ENCODE measurements at places on chromosomes 2 and 18.

DNA sequence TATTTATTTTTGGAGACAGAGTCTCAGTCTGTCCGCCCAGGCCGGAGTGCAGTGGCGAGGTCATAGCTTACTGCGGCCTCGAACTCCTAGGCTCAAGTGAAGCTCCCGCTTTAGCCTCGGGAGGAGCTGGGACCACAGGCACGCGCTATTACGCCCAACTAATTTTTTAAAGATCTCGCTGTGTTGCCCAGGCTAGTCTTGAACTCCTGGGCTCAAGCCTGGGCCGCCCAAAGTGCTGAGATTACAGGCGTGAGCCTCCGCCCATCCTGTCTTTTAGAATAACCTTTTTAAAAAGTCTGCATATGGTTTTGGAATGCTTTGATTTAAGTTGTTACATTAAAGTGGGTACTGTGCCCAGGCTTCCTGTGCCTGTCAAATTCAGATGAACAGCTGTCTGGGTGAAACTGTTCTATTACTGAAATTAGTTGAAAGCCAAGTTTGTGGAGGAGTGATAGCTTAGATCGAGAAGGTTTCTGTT lies 944 bp downstream of the RAB3GAP1 start:
- DNase-seq = peak; percentile 18

GRCh38 chr2:240524963-240525718 lies 32.6 kb downstream of the ANKMY1 start:
- DNase-seq = no peak

DNA sequence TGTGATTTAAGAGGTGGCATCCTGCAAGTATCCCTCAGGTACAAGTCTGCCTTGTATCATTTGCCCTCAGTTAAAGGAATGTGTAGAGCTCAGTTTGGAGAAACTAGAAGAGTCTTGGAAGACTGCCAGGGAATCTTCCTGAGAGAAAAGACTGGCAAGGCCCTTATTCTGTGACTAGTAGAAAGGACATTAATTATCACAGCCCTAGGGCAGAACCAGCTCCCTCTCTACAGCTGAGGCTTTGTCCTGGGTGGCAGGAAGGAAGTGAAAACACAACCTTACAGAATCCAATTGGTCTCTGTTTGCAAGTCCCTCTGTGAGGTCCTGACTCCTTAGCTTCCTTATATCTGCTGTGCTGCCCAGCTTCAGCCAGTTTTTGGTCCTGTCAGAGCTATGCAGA lies 385.9 kb upstream of the CYRIA start:
- DNase-seq = no peak

- no peak for DNase-seq
These were observed 64.7 kb upstream of the TLK1 start for GRCh38 chr2:171225302-171225980.

DNA sequence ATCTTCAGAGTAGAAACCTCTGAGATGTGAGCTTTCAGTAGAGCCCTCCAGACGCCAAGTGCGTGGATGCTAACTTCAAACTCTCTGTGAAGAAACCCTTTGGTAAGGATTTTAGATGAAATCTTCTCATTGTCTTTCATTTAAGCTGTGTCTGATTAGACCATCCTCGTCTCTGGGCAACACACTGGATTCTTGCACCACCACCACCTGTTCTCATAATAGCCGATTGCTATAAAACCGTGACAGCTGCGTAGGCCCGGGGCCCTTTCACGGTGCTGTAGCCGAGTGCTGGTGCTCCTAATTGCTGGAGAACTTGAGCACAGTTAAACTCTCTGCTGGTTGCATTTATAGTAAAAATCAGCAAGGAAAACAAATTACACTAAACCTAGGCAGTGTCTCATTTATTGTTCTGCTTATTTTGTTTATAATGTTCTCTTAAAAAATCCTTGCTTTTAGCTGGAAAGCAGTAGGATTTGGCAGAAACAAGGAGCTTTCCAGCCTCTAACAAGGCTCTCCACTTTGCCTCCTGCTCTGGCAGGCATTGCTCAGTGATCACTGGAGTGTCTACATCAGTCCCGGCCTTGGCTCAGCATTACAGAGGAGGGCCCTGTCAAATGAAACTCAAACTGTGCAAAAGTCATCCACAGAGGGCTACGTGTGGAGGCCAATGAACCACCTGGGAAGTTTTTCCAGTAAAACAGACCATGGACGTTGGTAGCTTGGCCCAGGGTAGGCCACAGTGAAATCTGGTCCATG lies 40.9 kb upstream of the MBP start:
- DNase-seq = no peak

DNA sequence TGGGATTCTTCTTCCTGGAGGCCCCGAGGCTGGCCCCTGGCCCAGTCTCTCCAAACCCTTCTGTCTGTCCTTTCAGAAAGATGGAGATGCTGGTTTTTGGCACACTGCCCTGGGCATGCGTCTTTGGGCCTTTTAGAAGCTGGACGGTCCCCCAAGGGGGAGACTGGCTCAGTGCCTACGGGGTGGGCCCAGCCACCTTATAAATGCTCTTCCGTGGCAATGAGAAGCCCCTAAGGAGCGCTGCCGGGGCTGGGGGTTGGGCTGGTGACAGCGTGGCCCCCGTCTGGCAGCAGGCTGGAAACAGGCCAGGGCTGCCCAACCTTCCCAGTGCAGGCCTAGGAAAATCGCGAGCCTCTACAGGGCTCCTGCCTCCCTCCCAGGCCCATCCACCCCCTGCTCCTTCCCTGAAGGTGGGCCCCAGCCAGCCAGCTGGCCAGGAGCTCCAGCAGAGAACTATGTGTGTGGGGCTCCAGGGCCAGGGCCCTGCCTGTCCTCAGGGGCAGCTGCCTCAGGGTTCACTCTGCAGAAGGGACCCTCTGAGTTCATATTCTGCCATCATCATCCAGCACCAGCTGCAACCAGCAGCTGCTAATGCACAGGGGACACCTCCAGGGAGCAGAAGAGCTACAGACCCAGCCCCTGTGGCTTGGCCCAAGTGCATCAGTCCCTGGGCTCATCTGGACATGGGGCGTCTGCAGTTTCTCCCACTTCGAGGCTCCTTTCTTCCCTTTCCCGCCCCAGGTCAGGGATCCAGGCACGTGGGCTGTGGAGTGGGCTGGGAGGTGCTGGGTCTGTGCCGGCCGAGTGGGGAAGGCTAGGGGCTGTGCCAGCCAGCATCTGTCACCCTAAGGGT lies 107.6 kb upstream of the OTOS start:
- DNase-seq = no peak

DNA sequence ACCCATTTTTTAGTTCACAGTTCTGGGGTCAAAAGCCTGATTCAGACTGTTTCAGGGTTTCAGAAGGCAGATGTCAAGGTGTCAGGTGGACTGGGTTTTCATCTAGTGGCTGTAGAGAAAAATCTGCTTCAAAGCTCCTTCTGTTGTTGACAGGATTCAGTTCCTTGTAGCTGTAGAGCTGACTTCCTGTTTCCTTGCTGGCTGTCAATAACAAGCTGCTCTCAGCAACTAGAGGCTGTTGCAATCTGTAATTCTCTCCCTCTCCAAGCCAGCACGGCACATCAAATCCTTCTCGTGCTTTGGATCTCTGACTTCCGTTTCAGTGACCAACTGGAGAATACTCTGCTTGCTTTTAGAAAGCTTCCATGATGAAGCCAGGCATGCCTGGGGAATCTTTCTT lies 179.4 kb downstream of the DOK6 start:
- DNase-seq = no peak

DNA sequence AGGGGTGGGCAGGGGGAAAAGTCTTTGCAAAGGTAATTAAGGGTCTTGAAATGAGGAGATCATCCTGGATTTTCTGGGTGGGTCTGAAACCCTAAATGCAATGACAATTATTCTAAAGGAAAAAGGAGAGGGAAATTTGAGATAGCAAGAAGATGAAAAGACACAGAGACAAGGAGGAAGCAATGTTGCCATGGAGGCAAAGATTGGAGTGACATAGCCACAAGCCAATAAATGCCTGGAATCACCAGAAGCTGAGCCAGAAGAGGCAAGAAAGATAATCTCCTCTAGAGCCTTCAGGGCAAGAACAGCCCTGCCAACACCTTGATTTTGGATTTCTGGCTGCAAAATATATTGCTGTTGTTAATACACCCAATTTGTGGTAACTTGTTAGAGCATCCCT lies 1246.3 kb upstream of the PIK3C3 start:
- no peak for DNase-seq

- no peak for DNase-seq
These were observed 119.0 kb upstream of the ZFP36L2 start for GRCh38 chr2:43345391-43345813.

- DNase-seq = no peak
These were observed 143.9 kb downstream of the NCK2 start for GRCh38 chr2:105888625-105889024.

- no peak for DNase-seq
These were observed 335.5 kb downstream of the CLIP4 start for GRCh38 chr2:29450596-29451222.

- no peak for DNase-seq
These were observed 146.6 kb downstream of the VAPA start for GRCh38 chr18:10060469-10060782.

GRCh38 chr18:63339920-63340484 lies 20.4 kb upstream of the BCL2 start:
- no peak for DNase-seq

- no peak for DNase-seq
These were observed 27.9 kb downstream of the IWS1 start for GRCh38 chr2:127498386-127498785.

DNA sequence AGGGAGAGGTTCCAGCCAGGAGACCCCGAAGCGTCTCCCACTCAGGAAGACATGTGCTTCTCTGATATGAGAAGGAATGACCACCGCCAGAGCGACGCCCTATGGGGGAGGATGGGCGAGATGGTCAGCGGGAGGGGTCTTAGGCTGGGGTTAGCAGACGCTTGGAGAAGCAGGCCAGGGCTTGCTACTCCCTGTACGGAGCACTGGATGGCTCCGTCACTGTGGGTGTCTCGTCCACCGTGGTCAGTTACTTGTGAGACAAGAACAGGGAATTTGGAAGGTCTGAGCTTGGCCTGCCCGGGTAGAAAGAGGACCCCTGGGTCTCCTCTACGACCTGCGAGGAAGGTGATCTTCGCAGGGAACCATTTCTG lies 39.8 kb downstream of the TMEM18 start:
- no peak for DNase-seq

DNA sequence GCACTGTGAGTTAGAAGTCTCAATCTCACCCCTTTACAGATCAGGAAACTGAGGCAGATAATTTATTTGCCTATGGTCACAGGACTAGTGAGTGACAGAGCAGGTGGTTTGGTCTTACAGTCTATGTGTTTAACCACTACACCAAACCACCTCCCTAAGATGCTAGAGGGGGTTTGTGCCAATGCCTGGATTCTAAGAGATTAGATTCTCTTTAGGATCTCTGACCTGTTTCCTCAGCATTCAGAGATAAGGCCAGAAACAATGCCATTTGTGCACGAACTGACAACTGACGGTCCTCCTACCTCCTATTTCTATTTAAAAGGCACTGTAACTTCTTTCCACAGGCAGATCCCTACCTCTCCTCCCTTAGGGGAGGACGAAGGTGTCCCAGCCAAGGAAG lies 2.3 kb upstream of the SLC20A1 start:
- no peak for DNase-seq

GRCh38 chr2:195619590-195619989 lies 37.4 kb upstream of the SLC39A10 start:
- no peak for DNase-seq

- no peak for DNase-seq
These were observed 709 bp downstream of the PTPN2 start for GRCh38 chr18:12883372-12883683.
